ENCODE measurements at places on chromosomes 5 and 9.

DNA sequence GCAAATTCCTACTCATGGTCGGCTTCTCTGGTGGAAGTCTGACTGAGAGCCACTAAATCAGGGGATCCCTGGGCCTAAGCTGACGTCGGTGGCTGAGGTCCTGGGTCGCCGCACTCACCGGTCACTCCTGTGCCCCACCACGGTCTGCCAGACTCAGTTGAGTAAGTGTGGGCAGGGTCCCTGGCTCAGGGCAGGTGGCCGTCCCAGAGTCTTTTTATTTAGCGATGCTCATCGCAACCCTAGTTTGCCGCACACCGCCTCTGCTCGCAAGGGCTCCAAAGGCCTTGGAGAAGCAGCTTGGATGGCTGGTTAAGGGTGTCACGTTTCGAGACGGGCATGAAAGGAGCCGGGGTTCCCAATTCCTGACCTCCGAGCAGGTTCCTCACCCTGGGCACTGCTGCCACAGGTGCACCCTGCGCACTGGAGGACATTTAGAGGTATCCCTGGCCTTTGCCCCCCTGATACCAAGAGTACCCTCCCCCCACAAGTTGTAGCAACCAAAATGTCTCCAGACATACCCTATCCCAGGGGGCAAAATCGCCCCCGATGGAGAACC is 59.9 kb downstream of the NSUN2 start:
- no peaks in the 10 kb centered on the region for H3K36me3 ChIP-seq
- H3K4me1 ChIP-seq: no peaks in the 10 kb centered on the region
- H3K27me3 ChIP-seq: no peaks in the 10 kb centered on the region
- no peak overlapping the region for H3K27ac ChIP-seq

DNA sequence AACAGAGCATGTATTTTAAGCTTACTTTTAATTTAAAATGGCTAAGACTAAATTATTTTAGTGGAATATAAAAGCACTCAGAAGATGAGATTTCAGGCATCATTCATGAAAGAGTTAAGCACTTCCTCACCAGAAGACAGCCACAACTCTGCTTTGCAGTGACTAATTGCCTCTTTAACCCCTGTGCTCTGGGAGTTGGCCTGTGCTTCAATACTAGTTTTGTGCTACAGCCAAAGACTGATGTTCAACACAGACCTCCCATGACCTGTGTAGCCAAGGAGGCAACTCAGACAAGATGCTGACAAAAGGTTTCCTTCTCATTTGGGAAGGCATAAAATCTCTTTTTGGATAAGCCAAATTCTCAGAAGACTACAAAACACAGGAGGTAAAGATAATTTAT is 353.5 kb downstream of the FBXL17 start:
- H3K4me1 ChIP-seq: no peaks in the 10 kb centered on the region
- DNase-seq: no peak
- H3K4me3 ChIP-seq: no peak overlapping the region

- H3K4me3 ChIP-seq: peak overlapping the region; percentile 88
- H3K36me3 ChIP-seq: no peaks in the 10 kb centered on the region
- H3K4me1 ChIP-seq: no peaks in the 10 kb centered on the region
- no peak overlapping the region for H3K27ac ChIP-seq
- DNase-seq: peak; percentile 54
Measured at GRCh38 chr9:8857068-8857925, 1057.7 kb upstream of the DMAC1 start.

DNA sequence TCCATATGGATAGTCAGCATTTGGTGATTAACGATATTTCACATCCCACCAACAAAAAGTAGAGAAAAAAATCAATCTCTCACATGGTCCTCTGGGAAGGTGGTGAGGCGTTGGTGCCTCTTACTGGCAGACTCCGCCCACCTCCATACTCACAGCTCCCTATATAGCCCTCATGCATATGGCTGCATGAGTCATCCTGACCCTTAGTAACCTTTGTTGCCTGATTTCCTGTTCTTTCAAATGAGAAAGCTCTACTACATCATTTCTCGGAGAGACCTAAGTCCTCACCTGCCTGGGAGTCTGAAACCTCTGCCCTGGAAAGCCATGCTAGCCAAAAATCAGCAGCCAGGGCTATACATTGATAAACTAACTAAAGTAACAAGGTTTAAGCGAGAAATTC is 33.3 kb upstream of the ABCA1 start:
- H3K36me3 ChIP-seq: no peaks in the 10 kb centered on the region
- H3K27ac ChIP-seq: peak overlapping the region; percentile 54
- H3K4me1 ChIP-seq: peaks cover 15% of the 10 kb centered on the region
- H3K4me3 ChIP-seq: no peak overlapping the region
- H3K27me3 ChIP-seq: 0 out of 2 replicates have a peak, but pooled peaks cover 3% of the 10 kb centered on the region

- H3K4me3 ChIP-seq: no peak overlapping the region
- H3K27me3 ChIP-seq: no peaks in the 10 kb centered on the region
- H3K36me3 ChIP-seq: no peaks in the 10 kb centered on the region
- no peak for DNase-seq
- H3K27ac ChIP-seq: no peak overlapping the region
- H3K4me1 ChIP-seq: no peaks in the 10 kb centered on the region
Measured at GRCh38 chr5:61767231-61768080, 435.4 kb downstream of the ZSWIM6 start.

All from MM.1S (cell line).